GOT3 (cell line): ENCODE measurements at places on chromosomes 11 and 22.

- DNase-seq: no peak
These were observed 11.4 kb downstream of the NCAM1 start for GRCh38 chr11:112972399-112973145.

- peak; percentile 11 for DNase-seq
These were observed 244.7 kb downstream of the ETS1 start for GRCh38 chr11:128342511-128343134.

DNA sequence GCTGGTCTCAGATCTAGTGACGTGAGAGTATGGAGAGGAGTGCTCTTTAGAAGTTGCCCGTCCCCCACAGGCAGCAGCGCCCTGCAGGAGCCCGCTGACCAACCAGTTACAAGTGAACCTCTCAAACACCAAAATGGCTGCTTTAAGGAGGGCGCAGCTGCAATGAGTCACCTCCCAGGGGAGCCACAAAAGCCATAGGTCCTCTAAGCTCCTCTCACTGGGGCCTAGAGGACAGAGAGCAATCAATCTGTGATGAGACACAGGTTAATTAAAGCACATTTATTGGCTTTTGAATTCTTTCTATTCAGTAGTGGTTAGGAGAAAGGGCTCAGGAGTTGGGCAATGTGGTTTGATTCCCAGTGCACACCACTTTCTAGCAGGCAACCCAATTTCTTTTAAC, 15.5 kb upstream of the RAPSN start:
- no peak for DNase-seq

GRCh38 chr11:122198291-122198983, 82.4 kb upstream of the BLID start:
- DNase-seq: no peak

DNA sequence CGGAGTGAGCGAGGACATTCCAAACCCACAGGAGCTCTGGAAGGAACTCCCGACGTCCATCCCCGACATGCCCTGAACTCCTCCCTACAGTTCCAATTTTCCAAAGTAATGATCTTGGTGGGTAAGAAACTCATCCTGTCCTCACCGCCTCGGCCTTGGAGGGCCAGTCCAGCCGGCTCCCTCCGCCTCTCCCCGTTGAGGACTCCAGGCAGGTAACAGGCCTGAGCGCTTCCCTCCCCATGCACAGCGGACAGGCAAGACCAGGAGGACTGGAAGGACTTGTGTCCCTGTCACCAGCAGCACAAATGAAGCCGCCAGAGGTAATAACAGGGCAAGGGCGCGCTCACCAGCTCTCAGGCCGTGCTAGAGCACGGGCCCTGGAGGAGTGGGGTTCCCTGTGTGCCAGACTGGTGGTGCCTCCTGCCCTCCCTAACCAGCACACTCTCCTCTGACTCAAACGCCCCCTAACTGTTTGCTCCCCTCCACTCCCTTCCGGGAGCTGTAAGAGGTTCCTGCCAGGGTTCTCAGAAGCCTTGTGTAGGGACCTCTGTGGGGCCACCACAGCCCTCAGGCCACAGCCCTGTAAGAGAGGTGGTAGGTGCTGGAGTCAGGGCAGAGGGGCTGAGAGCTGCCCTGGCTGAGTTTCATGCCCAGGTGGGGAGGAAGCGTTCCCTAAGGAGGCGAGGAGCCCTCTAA, 17.1 kb downstream of the OVOL1 start:
- no peak for DNase-seq

DNA sequence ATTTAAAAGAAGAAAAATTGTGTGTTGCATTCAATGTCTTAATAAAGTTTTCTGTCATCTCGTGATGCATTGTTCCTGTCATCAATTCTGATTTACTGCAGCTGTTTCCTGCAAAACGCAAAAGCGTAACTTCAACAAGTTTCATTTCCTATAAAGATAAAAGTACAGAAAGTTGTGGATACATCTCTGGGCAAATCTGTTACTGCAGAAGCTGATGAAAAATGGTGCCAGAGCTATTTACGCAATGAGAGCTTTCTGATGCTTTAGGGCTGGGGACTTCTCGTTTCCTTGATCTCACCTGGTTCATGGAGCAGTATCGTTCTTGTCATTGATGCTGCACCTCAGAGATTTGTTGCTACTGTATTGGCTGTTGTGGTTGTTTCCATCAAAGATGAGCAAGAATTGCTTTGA, 15.5 kb upstream of the MS4A12 start:
- no peak for DNase-seq

DNA sequence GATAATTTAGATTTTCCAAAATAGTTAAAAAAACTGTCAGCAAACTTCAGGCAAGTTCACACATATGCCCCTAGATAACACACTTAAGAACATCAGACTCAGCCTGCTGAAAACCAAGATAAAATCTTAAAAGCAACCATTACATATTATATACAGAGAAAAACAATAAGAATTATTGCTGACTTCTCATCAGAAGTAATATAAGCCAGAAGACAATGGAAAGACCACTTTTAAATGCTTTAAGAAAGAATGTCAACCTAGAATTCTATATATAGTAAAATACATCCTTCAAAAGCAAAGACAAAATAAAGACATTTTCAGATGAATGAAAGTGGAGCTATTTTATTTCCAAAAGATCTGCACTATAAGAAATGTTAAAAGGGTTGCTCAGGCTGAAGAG, 37.8 kb upstream of the SC5D start:
- DNase-seq: no peak

- DNase-seq: no peak
These were observed 131.4 kb upstream of the UBASH3B start for GRCh38 chr11:122523846-122524805.

DNA sequence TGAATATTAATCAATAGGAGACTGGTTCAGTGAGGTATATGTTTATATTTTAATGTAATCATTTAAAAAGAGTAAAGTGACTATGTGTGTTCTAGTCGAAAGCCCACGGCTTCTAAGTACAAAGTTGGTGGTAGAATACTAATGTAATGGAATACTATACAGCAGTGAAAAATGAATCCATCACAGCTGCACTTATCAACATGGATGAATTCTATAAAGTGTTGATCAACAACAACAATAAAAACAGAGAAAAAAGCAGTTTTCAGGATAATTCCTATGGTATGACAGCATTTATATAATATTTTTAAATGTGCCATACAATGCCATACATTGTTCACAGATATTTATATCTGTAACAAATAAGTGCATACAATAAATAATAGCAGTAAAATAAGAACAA, 114.1 kb downstream of the SEZ6L start:
- DNase-seq: no peak

GRCh38 chr22:17172029-17172833, 13.2 kb upstream of the HDHD5 start:
- no peak for DNase-seq

DNA sequence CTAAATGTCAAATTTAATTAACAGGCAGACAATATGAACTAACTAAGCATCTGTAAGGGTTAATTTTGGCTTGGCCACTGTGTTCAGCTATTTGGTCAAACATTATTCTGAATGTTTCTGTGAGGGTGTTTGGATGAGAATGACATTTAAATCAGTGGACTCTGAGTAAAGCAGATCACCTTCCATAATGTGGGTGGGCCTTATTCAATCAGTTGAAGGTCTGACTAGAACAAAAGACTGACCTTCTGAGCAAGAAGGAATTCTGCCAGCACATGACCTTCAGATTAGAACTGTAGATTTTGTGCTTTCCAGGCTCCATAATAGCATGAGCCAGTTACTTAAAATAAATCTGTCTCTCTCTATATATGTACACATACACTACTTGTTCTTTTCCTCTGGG, 12.0 kb upstream of the EED start:
- DNase-seq: no peak

DNA sequence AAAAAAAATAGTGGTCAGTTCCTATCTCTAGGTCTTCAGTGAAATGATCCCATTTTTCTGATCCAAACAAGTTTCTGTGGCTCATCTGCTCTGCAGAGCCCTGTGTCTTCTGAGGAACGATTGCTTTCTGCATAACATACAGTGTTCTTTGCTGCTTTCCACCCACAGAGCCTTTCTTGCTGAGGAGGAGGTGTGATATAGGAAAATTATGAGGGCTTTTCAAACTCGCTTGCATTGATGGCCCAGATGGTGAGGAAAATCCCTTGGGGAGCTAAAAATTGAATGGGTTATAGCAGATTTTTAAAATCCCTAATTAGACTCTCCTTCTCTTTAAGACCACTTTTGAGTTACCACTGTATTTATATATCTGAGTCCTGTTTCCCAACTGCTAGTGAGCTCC, 31.3 kb downstream of the JAM3 start:
- no peak for DNase-seq

- no peak for DNase-seq
These were observed 3.4 kb downstream of the LRP4 start for GRCh38 chr11:46914910-46915309.

GRCh38 chr11:59666969-59667368, 1.9 kb downstream of the PATL1 start:
- no peak for DNase-seq

- no peak for DNase-seq
These were observed 9.0 kb downstream of the OR8A1 start for GRCh38 chr11:124578761-124579160.

DNA sequence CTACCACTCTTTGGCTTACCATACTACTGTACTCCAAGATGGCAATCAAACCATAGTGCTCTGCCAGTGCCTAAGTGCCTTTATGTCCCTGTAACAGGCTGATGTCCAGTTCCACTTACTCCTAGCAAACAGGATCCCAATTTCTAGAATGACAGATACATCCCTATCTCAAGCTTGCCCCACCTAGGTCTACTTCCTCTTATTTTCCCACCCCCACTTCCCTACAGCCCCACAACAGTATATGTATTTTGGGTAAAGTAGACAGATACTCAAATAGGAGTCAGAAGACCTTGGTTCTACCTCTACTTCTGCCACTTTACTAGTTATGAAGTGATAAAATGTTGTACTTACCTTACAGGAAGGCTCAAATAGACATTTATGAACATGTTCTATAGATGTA, 24.1 kb downstream of the SIK3 start:
- DNase-seq: no peak

GRCh38 chr22:26707581-26707980, 50.2 kb downstream of the MIAT start:
- no peak for DNase-seq

GRCh38 chr22:22085702-22086500, 103.3 kb upstream of the TOP3B start:
- no peak for DNase-seq

- DNase-seq: no peak
These were observed 897.2 kb downstream of the TBC1D22A start for GRCh38 chr22:47659467-47660223.

DNA sequence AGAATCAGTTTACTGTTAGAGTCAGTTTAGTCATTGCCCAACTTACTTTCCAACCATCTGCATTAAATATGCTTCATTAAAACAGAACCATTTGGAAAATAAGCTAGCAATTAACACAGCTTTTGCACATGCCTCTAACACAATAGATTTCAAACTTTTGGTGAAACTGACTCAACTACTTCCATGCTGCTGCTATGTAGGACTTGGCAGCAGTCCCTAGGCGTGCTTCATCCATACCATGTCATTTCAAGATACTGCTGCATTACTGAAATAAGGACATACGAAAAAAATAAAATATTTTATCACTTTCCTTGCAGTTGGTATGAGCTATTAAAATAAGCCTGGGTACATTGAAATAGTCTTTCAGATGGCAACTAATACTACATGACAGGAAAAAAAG, 65.5 kb upstream of the SOX6 start:
- DNase-seq: no peak

GRCh38 chr11:32597921-32598320, 14.3 kb downstream of the EIF3M start:
- no peak for DNase-seq

DNA sequence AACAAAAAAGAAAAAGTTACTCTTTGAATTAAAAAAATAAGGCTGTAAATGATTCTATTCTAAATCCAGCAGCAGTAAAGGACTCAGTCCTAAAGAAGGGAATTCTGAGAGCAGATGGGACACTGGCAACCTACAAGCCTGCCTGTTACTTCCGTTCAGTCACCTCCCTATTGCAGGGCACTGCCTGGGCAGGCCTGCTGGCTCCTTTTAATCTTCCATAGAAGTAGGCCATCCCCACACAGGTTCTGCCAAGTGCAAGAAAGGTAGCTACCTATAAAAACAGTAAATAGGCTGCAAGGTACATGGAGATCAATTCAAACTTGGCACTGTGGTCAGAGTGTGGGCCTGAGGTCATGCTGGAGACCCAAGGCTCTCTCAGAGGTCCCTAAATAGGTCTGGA, 136.4 kb downstream of the TRIM44 start:
- DNase-seq: no peak
